ENCODE measurements at places on chromosomes 3 and 15.
A peak's percentile ranks its signal among the peaks of the same experiment; 100 is the strongest.

DNA sequence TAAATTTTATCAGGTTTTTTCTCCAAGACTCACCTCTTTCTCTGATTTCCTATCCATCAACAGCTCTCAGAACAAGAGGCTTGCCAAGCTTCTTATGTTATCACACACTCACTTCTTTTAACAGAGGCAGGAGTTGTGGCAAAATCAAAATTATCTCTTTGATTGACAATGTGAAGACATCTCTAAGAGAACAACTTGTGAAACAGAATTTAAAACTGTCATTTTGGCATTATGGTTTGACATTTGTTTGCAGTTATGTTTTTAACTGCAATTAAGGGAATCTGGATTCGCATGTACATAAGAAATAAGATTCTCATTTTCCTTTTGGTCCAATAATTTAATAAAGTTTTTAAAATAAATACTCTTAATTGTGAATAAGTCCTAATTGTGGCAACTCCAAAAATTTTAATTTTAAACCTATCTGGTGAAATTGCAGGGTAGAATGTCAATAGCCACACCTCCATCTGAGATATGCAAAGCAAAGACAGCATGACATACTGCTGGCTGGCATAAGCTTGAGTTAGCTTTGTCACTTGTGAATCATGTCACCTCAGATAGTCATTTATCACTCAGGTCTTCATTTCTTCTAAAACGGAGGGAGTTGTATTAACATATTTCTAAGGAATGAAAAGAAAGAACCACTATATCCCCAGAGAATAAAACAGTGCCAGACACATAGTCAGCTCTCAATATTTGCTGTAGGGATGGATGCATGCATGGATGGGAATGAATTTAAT is 158.6 kb downstream of the CCNL1 start:
- DNase-seq, result no peak

GRCh38 chr15:92821491-92822116 is 78.5 kb upstream of the CHD2 start:
- no peak for DNase-seq

DNA sequence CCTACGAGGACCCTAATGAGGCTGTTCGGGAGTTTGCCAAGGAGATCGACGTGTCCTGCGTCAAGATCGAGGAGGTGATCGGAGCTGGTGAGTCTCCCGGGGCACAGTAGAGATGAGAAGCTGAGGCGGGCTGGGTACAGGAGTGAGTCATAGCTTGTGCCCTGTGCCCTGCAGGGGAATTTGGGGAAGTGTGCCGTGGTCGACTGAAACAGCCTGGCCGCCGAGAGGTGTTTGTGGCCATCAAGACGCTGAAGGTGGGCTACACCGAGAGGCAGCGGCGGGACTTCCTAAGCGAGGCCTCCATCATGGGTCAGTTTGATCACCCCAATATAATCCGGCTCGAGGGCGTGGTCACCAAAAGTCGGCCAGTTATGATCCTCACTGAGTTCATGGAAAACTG is 17.9 kb downstream of the EPHB3 start:
- no peak for DNase-seq

- DNase-seq, result peak; percentile 41
Observed at GRCh38 chr3:194671511-194671899, 486 bp downstream of the LSG1 start.

DNA sequence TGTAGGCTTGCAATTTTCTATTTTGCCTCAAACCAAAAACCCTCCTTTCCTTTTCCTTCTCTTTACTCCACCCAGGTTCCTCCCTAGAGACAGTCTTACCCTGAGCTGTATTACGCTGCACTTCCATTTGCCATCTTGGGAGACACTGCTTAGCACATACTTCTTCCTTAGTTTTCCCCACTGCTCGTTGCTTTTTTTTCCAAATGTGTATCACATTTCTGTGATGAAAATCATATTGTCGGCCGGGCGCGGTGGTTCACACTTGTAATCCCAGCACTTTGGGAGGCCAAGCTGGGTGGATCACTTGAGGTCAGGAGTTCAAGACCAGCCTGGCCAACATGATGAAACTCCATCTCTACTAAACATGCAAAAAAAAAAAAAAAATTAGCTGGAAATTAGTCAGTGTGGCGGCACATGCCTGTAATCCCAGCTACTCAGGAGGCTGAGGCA is 29.5 kb downstream of the POPDC2 start:
- no peak for DNase-seq

GRCh38 chr3:175648899-175649298 is 789.8 kb downstream of the NAALADL2 start:
- DNase-seq, result no peak

DNA sequence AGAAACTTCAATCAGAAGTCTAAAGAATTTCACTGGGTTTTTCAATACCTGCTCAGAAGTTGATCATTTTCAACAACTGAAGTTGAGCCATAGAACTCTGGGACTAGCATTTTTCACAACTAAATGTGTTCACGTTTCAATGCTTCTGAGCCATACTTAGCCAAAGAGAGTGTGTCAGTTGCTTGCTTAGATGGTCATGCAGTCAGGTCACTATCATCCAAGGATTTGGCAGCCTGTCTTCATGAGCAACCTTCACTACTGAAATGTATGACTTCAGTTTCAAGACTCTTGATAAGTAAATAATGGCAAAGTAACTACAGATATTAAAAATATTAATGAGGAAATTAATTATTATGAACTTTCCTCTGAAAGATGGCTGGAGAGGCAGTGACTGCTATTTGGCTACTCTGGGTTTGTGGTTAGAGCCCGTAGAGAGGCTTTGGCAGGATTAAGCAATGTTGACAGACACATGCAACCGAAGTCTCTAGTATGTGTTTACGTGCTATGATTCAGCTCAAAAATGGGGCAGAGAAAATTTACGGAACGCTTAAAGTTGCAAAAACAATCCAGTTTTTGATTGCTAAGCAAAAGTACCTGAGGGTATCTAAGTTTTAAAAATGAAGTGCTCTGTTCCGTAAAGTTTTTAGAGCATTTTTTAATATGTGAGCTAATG is 133.8 kb downstream of the GMNC start:
- peak; percentile 85 for DNase-seq

Data from fibroblast of gingiva (primary cell).